ENCODE measurements at places on chromosomes 4 and X.

- no peak for DNase-seq
Observed at GRCh38 chrX:123835661-123836371, 24.0 kb upstream of the XIAP start.

DNA sequence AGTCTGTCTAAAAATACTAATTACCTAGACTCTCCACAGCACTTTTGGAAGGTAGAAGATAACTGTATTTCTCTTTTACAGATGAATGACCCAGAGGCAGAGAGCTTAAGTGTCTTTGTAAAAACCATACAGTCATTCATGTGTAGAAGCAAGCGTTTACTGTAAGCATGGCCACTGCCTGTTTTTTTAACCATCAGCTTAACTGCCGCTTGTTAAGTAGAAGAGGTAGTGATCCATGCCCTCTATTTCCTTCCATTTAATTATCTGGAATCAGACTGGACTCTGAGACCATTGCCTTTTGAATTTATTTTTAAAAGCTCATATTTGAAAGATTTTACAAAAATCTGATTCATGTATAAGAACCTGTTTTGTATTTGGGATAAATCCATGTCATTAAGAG lies 111.2 kb upstream of the TECRL start:
- DNase-seq = no peak

GRCh38 chrX:9144701-9145241 lies 110.8 kb upstream of the FAM9B start:
- no peak for DNase-seq

DNA sequence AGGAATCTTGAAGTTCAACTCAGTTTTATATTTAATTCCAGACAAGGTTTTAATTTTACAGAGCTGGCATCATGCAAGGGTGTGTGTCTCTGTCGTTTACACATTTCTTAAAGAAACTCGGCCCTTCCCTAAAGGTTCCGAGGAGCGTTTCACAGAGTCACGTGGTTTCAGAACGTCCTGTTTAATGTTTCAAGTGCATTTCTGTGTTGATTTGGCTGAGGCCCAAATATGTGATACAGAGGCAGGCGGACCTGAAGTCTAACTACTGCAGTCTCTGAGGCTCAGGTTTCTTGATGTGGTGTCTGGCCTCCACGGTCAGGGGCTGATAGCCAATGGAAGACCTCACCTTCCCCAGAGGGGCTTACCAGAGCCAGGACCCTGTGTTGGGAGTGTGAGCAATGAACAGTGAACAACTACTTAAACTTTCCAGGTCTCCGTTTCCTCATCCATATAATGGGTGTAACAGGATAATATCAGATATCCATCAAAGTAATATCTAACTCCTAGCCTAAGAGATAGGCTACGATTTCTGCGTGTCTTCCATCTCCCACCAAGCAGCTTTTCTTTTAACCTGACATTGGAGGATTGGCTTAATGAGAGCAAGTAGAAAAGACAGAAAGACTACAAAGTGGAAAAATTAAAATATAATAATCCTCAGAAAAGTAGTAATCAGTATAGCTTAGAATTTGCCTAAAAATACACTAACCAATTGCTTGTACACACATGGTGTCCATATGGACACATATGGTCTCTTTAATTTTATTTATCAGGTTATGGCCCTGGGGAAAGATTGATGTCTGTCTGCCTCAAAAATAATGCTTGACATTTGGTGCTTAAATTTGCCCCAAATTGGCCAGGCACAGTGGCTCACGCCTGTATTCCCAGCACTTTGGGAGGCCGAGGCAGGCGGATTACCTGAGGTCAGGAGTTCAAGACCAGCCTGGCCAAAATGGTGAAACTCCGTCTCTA lies 50.0 kb upstream of the TRIM2 start:
- no peak for DNase-seq

DNA sequence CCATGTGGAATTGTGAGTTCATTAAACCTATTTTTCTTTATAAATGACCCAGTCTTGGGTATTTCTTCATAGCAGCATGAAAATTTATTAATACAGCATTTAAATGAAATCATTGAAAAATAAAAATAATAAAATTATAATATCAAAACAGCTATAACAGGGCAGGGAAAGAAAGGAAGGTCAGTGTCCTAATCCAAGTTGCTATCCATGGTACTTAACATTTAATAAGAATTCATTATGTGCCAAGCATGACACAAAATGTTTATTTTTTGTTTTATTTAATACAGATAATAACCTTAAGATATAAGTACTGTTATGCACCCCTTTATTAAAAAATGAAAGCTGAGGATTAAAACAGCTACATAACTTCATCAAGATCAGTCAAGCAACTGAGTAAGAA lies 838.4 kb downstream of the RAB28 start:
- DNase-seq = no peak

DNA sequence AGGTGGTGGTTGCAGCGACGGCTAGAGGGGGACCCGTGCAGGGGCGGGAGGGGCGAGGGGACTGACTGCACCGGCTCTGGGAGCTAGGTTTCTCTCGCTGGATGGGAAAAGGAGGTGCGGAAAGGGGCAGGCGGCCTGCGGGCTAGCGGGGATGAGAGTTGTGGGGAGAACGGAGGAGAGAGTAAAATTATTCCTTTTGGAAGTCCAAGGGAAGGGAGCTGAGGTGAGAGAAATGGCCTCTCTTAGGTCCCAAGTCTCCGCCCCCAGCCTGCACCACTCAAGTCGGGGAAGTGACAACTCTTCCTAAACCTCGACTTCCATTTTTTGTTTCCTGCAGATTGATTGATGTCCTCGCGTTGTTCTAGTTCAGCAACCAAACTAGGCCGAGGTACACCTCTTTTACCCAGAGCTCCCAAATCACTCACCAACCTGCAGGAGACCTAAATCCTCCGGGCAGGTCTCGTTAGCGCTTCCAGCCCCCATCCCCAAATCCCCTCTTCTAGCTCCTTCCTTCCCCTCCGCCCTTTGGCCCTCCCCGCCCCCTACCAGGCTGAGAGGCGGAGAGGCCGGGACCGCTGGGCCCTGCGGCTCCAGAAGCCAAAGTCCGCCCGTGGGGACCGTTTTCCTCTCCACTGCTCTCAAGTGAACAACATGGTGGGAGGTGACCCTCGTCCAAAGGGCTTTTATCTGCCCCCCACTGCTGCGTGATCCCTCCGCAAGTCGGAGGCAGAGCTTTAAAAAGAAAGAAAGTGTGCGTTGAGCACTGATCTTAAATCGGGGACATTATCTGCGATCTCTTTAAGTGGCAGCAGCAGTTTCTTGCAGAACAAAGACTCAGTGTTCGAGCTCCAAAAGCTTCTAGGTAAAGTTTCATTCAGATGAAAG lies 7.3 kb downstream of the PITX2 start:
- DNase-seq = no peak

- no peak for DNase-seq
Observed at GRCh38 chr4:151610229-151610628, 150.6 kb downstream of the GATB start.

- no peak for DNase-seq
Observed at GRCh38 chr4:77538144-77538543, 67.5 kb upstream of the CXCL13 start.
